Daoy (cell line): ENCODE measurements at places on chromosomes 5 and 9. TPM values are rescaled to one million over a fixed set of nuclear protein-coding genes. Genes with fewer than 3 reads are reported as not detected.

- DNase-seq, result no peak
Observed at GRCh38 chr9:136757328-136757727, 715 bp downstream of the LCN8 start.

GRCh38 chr9:130239363-130239695 lies 26.2 kb upstream of the HMCN2 start:
- DNase-seq, result no peak

- no peak for DNase-seq
Observed at GRCh38 chr9:135666534-135667462, 3.7 kb downstream of the LCN9 start.

- DNase-seq, result peak; percentile 72
Observed at GRCh38 chr9:112487008-112487798, 576 bp downstream of the KIAA1958 start.

GRCh38 chr9:69168709-69169217 lies 5.3 kb upstream of the TJP2 start:
- DNase-seq, result no peak

DNA sequence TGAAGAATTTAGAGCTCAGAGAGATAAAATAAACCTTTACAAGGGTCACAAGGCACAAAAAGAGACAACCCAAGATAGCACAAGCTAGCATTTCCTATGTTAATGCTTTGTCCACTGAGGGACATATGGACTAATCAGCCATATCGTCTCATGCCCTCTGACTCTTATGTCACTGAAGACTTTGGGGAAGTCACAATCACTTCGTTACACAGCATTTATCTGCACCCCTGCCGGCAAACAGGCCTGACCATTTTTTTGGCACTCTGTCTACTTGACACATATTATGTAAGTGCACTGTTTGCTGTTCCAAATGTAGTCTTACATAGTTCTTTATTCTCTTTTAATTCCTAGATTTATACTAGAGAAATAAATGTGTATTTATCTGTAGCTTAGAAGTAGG lies 13.9 kb upstream of the BNC2 start:
- DNase-seq, result no peak

DNA sequence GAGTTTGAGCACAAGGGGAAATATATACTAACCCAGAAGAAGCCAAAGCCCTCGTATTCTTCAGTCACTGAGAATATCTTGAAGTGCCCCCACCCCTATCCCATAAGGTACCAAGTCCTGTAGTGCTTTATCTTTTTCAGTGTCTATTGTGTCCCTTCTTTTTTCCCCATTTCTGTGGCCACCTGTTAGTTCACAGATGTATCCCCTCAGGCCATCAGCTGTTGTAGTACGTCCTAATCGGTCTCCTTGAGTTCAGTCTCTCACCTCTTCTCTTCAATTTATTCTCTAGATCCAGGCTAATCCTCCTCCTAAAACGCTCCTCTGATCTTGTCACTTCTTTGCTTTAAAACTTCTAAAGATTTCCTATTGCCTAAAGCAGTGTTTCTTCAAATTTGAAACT lies 10.4 kb downstream of the RGS7BP start:
- DNase-seq, result no peak

- DNase-seq, result no peak
Observed at GRCh38 chr5:126846344-126846743, 69.4 kb downstream of the LMNB1 start.

DNA sequence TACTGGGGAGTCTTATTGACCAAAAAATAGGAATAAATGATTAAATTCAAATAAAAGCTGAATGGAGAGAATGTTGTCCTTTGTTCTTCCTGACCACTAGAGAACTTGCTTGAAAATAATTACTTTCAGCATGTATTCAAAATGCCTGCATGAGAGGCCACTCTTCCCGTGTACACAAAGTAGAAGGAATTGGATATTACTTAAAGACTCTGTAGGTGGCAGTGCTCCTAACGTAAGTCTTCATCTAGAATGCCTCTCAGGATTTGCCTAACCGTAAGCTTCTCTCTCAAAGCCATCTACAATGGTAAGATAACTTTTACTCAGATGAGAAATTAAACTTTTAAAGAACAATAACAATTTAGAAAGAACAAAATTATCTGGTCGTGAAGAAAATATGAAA lies 620.0 kb upstream of the CCNG1 start:
- DNase-seq, result no peak

GRCh38 chr5:15571618-15572017 lies 71.6 kb downstream of the FBXL7 start:
- DNase-seq, result no peak

Gene GABRA1
- total RNA-seq, result 1.9 and 9.7 TPM in 2 replicates

GRCh38 chr5:31269259-31269658 lies 75.8 kb downstream of the CDH6 start:
- no peak for DNase-seq

Gene SPAAR
- 0.06 TPM in 1 of 2 replicates, not detected in the other for total RNA-seq

GRCh38 chr9:77486968-77487367 lies 161.2 kb downstream of the GNA14 start:
- DNase-seq, result no peak

- DNase-seq, result no peak
Observed at GRCh38 chr5:149206524-149207141, 65.0 kb upstream of the AFAP1L1 start.

Gene NPR3
- total RNA-seq, result 0.71 and 0.86 TPM in 2 replicates

Gene PCDH1
- total RNA-seq, result 2.7 and 4.1 TPM in 2 replicates

DNA sequence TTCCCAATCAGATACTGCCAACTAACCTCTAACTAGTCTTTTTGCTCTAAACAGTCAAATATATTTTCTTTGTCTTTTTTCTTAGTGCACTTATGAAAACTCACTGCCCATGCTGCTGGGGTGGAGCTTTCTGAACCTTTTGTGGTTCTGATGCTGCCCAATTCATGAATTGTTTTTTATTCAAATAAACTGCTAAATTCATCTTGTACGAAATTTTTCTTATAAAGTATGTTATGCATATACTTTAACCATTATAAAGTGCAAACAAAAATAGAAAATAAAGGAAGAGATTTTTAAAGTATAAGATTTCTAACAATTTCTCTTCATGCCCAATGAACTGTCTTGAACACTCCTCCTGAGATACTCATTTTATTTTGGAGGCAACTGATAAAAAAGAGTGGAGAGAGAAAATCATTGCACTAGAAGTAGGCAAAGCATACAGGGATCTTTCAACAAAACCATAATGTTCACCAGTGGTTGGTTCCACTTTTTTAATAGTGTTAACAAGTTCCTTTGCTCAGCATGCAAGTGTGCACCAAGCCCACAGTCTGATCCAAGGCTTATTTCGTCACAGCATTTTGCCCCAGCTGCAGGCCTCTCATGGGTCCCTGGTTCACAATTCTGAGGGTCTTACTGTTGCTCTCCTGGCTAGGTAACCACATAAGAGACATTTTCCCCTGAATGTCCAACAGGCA lies 6.2 kb upstream of the FYB1 start:
- DNase-seq, result no peak

- peak; percentile 87 for DNase-seq
Observed at GRCh38 chr5:175572886-175573285, 85.0 kb upstream of the HRH2 start.

DNA sequence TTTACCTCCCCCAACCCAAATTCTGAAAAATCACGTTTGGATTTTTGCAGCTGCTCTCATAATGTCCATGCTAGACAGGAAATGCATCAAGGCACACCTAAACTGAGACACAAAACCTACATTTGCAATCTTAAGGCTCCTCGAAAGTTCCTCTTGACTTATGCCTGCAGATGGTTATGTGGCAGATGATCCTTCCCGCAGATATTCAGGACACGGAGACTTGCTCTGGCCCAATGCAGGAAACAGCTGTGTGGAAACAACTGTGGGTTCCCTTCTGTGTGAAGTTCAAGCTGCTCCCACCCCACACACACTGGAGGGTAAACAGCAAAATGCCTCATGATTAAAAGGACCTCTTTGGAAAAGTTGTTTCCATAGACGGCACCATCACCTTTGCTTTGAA lies 253.8 kb downstream of the EBF1 start:
- DNase-seq, result no peak

Gene ANKRD34B
- 0.06 TPM in 1 of 2 replicates, not detected in the other for total RNA-seq

DNA sequence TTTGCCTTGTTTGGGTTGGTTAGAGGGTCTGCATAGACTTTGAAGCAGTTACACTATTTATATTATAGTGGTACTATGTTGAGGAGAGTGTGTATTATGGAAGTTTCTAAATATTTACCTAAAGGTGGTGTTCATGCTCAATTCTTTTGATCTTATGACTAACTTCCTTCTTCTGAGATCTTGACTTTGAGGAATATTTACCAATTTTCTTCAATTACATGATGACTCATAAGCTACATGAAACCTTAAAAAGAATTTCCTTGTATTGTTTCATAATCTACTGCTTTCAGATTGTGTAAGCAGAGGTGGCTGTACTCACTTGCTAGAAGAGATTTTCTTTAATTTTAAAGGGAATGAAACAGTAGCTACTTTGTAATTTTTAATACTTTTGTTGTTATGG lies 276.1 kb downstream of the TAF11L14 start:
- no peak for DNase-seq

DNA sequence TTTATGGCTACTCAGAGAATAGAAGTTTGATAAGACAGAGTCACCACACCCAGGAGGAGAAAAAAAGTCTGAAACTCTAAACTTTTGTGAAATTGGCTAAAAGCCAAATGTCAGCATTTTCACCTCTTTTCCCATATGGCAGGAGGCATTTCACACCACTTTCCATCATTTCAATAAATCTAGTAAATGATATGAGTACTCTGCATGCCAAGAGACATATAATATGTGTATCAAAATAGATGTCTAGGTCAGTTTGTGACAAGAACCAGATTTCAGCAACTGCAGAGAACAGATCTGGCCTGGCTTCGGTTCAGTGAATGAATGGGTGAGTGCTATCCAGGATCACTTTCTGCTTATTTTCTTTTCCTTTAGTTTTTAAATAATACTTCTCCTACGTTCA lies 470.8 kb downstream of the ENC1 start:
- DNase-seq, result no peak

DNA sequence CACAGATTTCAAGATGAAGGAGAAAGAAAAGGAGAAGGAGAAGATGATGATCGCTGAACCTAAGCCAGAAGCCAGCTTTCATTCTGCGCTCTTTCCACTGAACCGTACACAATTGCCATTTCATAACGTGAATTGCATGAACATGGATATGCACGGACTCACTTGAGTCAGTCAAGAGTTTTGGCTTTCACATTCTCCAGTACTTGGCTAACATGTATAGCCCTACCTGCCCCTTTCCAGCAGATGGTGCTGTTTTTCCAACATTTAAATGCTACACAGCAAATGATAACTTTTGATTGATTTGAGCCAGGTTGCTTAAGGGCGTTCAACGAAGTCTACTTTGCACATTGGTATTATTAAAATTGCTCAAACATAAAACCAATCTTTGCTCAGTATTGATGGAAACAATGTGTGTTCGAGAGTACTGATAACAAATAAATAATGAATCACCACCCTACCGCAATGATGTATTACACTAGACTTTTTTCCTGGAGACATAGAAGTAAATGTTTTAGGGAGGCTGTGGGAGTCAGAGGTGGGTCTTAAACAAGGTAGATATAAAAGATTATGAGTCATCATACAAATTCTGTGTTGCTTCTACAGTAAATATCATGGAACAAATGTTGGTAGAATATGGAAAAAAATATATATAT lies 196.4 kb downstream of the TRPM3 start:
- DNase-seq, result peak; percentile 78

DNA sequence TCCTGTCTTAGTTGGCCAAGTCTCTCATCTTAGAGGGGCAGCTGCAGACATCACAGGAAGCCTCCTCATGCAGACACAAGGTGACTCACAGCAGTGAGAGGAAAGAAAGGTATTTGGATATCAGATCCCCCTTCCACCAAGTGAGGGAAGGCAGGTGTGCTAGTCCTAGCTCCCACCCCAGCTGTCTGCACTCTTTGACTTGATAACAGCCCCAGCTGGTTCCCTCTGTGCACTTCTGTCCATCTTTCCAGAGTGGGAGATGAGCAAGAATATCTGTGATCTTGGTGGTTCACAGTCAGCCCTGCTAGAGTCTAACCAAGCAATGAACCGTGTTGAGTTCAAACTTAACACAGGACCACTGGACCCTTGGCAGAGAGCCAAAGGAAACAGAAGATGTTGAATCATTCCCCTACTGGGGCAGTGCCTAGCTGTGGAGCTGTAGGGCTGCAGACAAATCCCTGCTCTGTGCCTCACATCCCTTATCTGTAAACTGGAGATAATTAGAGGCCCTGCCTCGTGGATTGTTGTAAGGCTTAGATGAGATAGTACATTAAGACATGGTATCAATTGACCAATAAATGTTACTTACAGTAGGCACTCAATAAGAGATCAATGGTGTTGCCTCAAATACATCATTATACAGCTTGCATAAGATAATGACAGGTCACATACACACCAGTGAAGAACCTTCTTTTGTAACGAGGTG lies 39.1 kb downstream of the SH3RF2 start:
- DNase-seq, result peak; percentile 97

Gene CCNO
- total RNA-seq, result 6.2 and 7.1 TPM in 2 replicates

Gene CNTNAP3
- 10.2 and 14.3 TPM in 2 replicates for total RNA-seq

Gene OR1Q1
- not detected in 2 replicates for total RNA-seq

DNA sequence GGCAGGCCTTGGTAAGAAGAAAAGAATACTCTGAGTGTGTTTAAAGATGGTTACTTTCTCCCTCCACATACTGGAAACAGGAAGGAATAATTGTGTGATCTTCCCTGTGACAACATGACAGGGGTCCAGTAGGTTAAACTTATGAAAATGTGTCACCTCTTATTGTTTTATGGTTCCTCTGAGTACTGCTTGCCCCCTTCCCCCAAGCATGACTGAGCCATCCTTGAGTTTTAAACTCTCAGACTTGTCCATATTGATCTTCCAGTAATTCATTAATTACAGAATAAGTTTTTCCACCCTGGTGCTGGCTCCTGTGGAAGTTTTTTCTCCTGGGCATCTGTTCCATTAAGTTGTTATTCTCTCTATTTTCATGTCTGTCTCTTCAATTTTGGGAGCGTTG lies 95.8 kb downstream of the CNTLN start:
- DNase-seq, result no peak

- no peak for DNase-seq
Observed at GRCh38 chr9:34456746-34457145, 1.6 kb downstream of the FAM219A start.

DNA sequence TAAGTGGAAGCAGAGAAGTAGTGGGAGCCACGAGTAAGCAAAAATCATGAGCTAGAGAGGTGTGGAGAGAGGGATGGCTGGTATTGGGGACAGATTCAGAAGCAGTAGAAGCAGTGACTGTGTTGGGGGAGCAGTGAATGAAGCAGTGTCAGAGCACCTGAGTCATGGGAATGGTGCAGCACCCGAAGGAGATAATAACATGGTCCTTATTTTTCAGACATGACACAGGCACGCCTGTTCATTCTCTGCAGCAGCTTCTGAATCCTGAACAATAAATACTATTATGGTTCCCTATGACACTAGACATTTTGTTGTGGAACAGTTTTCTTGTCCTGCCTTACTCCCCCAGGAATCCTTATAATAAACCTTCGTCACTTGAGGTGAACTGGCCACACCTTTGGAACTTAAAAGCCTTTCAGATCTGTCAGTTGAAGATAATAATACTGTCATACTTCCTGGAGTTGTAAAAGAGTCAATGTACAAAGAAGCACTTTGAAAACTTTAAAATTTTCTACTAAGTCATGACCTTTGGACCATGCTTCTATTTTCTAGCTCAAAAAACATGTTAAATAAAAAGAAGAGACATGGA lies 7.0 kb upstream of the RASA1 start:
- no peak for DNase-seq
